CD4-positive, alpha-beta T cell treated with Interleukin-17A for 4 hours (primary cell): ENCODE measurements at places on chromosomes 4 and X.

DNA sequence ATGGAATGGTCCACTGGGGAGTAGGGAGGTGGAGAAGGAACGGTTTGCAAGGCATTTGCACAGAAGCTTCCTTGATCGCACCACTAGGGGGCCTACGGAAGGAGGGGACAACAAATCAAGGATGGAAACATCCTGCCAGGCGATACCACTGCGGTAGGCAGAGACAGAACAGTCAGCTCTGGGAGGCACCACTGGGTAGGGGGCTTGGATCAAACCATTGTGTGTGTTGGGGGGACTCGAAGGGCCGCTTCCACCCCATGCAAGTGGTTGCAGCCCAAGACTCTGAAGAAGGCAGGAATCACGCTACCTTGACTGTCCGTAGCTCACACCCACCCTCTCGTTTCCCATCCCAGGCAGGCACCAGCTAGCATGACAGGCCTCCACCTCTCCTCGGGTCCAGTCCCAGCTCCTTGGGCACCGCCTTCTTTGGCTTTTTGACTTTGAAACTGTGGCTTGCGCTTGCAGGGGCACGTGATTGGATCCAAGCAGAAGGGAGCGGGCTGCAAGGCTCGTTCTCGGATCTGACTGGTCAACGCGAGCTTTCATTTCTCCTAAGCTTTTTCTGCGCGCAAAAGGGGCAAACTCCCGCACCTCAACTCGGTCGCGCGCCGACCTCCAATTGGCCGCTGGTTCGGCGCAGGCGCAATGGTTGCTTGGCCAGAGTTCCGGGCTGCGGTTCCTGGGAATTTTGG, 28.4 kb downstream of the GAGE1 start:
- peak; percentile 37 for DNase-seq

DNA sequence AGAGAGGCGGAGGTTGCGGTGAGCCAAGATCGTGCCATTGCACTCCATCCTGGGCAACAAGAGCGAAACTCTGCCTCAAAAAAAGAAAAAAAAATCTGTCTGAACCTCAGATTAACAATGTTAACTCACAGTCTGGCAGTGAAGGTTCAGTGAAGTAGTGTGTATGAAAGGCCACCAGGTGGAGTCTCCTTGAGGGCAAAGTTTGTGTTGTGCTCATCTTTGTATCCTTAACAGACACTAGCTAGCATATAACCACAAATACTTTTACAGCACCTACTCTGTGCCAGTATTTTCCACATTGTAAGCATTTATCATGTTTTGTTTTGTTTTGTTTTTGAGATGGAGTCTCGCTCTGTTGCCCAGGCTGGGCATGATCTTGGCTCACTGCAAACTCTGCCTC, 46.0 kb upstream of the MGST2 start:
- no peak for DNase-seq

DNA sequence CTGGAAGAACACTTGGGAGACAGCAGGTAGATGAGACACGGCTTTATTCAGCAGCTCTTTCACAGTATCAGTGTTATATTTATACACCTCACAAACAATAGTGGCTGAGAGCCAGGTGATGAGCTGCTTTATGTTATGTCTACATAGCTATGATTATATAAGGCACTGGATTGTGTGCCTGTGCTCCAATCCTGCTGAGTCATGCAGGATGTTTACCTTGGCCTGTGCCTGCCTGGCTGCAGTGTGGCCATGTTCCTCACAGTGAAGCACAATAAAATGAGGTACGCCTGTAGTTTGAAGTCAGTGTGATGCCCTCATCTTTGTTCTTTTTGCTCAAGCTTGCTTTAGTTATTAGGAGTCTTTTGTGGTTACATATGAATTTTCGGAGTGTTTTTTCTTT, 31.3 kb downstream of the CXCL13 start:
- DNase-seq, result no peak

DNA sequence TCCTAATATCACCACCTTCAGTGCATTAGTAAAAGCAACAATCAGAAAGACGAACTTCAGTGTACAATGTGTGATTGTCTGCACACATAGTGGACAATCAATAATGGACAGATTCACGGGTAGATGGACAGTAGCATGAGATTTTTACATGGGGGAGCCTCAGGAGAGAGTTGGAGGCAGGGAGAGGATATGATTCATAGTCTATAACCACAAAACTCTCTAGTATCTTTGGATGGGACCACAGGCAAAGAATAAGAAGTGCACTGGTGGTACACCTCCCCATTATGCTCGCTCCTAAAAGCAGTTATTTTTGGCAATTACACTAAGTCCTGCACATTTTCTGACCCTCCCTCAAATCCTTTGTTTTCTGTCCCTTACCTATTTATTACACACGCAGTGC, 624.4 kb upstream of the ACTRT1 start:
- no peak for DNase-seq

DNA sequence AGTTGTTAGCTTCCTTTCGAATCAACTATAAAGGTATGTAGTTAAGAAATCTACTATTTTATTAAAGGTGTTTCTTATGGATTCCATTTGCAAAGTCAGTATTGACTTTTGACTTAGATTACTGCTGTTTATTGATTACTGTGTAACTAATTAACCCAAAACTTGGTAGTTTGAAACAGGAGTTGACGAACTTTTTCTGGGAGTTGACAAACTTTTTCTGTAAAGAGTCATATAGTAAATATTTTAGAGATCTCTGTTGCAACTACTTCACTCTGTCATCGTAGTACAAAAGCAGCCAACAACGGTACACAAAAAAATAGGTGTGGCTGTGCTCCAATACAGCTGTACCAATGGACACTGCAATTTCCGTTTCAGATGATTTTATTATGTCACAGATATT, 30.2 kb downstream of the AGA start:
- DNase-seq, result no peak

- peak; percentile 13 for DNase-seq
Measured at GRCh38 chr4:83561381-83561780, 25.5 kb downstream of the GPAT3 start.
